ENCODE measurements at places on chromosomes 7 and 10. TPM values are rescaled to one million over a fixed set of nuclear protein-coding genes. Genes with fewer than 3 reads are reported as not detected.

DNA sequence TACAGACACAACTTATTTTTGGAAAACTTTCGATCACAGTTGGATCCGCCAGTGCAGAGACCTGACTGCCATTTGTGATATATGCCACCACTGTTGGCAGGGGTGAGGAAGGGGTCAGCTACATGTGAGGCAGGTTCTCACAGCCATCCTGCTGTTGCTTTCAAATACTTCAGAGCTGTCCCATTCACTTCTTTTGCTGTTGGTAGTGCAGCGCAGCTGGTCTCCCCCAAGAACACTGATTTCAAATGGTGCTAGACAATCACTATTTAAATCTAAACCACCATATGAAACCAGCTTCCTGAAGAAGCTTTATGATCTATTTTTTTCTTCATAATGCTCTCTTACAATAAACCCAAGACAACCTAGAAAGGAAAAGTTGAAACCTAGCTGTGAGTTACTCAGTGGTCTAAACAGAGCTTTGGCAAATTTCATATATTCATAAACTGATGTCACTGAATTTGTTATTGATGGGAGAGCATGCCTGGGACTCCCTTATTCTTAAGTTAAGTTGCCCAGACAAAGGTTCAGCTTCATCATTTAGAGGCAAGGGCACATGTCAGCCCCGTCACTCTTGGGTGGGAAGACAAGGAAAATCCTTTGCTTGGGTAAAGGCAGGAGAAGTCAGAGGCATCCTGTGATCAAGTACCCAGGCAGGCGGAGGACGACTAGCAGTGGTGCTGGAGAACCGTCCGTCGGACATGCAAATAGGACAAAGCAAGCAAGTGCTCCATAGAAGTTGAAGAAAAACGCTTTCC is 143.4 kb upstream of the KLF14 start:
- no peak for DNase-seq
- H3K36me3 ChIP-seq: no peaks in the 10 kb centered on the region
- no peaks in the 10 kb centered on the region for H3K27me3 ChIP-seq
- H3K4me3 ChIP-seq: no peak overlapping the region
- no peaks in the 10 kb centered on the region for H3K4me1 ChIP-seq

GRCh38 chr7:27942711-27943110 is 202.7 kb downstream of the TAX1BP1 start:
- no peaks in the 10 kb centered on the region for H3K4me1 ChIP-seq
- H3K4me3 ChIP-seq: no peak overlapping the region
- no peaks in the 10 kb centered on the region for H3K27me3 ChIP-seq
- H3K27ac ChIP-seq: no peak overlapping the region

DNA sequence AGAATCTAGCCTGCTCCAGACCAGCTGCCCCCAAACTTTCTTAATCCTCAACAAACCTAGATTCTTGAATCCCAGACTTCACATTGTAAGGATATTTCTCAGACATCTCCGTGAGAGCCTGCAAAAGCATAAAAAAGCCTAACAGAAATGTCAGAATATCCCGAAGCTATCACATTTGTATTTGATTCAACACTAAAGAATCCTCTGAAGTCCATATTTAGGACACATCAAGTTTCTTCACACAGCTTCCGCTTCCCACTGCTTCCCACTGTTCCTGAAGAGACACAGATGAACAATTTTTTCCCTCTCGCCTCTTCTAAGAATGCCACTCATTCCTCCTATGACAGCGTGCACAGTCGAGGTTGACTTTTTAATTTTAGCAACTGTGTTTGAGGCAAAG is 396.2 kb upstream of the IGFBP3 start:
- H3K36me3 ChIP-seq: no peaks in the 10 kb centered on the region
- H3K4me3 ChIP-seq: no peak overlapping the region
- H3K27ac ChIP-seq: no peak overlapping the region

DNA sequence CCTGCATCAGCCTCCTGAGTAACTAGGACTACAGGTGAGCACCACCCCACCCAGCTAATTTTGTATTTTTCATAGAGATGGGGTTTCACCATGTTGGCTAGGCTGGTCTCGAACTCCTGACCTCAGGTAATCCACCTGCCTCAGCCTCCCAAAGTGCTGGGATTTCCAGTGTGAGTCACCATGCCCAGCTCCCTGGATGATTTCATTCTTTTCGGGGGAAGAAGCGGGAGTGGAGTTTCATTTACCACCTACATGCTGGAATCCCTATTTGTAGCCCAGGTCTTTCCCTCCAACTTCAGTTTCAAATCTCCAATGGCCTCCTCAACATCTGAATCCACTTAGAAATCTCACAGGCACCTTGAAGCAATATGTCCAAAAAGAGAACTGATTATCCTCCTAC is 2.9 kb upstream of the BTRC start:
- H3K27me3 ChIP-seq: peaks cover 7% of the 10 kb centered on the region
- H3K36me3 ChIP-seq: no peaks in the 10 kb centered on the region
- H3K4me1 ChIP-seq: peaks cover 12% of the 10 kb centered on the region
- no peak overlapping the region for H3K4me3 ChIP-seq
- H3K27ac ChIP-seq: no peak overlapping the region

- DNase-seq: no peak
- H3K4me3 ChIP-seq: no peak overlapping the region
- peaks cover 3% of the 10 kb centered on the region for H3K4me1 ChIP-seq
- H3K27ac ChIP-seq: no peak overlapping the region
Measured at GRCh38 chr7:42123716-42124115, 113.3 kb downstream of the GLI3 start.

GRCh38 chr7:105304040-105304895 is 84.5 kb downstream of the SRPK2 start:
- H3K4me1 ChIP-seq: no peaks in the 10 kb centered on the region
- no peak overlapping the region for H3K4me3 ChIP-seq
- H3K36me3 ChIP-seq: no peaks in the 10 kb centered on the region
- DNase-seq: no peak
- H3K27me3 ChIP-seq: no peaks in the 10 kb centered on the region

GRCh38 chr10:71294091-71294561 is 24.9 kb upstream of the SLC29A3 start:
- DNase-seq: no peak
- H3K36me3 ChIP-seq: no peaks in the 10 kb centered on the region
- peaks cover 8% of the 10 kb centered on the region for H3K4me1 ChIP-seq
- no peak overlapping the region for H3K4me3 ChIP-seq

- DNase-seq: no peak
- H3K27me3 ChIP-seq: no peaks in the 10 kb centered on the region
- H3K27ac ChIP-seq: peak overlapping the region; percentile 3
- no peaks in the 10 kb centered on the region for H3K4me1 ChIP-seq
- no peak overlapping the region for H3K4me3 ChIP-seq
Measured at GRCh38 chr7:135673360-135673706, 11.0 kb downstream of the STMP1 start.

DNA sequence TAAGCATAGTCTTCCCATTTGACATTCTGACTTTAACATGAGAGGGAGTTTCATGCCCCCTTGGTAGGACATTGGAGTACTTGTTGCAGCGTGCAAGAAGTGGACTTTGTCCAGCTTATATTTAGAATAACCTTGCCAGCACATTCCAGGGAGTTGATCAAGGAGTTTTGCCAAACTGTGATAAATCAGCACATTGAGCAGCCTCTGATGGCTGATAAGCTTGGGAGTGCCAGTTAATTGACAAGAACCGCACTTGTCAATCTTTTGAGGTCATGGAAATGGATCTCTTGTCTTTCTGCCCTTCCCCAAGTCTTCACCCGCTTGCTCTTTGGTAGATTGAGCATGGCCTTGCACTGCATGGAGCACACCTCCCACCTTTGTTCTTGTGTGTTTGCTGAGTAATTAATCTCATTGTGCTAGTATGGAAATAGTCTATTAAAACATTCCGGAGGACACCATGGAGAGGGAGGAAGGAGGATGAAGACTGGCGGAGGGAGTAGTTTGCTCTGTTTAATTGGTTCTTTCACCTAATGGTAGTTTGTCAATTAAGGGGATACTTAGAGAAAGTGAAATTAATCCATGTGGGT is 668.5 kb upstream of the GALNT17 start:
- no peaks in the 10 kb centered on the region for H3K36me3 ChIP-seq
- peaks cover 27% of the 10 kb centered on the region for H3K4me1 ChIP-seq
- no peaks in the 10 kb centered on the region for H3K27me3 ChIP-seq
- peak; percentile 15 for DNase-seq

DNA sequence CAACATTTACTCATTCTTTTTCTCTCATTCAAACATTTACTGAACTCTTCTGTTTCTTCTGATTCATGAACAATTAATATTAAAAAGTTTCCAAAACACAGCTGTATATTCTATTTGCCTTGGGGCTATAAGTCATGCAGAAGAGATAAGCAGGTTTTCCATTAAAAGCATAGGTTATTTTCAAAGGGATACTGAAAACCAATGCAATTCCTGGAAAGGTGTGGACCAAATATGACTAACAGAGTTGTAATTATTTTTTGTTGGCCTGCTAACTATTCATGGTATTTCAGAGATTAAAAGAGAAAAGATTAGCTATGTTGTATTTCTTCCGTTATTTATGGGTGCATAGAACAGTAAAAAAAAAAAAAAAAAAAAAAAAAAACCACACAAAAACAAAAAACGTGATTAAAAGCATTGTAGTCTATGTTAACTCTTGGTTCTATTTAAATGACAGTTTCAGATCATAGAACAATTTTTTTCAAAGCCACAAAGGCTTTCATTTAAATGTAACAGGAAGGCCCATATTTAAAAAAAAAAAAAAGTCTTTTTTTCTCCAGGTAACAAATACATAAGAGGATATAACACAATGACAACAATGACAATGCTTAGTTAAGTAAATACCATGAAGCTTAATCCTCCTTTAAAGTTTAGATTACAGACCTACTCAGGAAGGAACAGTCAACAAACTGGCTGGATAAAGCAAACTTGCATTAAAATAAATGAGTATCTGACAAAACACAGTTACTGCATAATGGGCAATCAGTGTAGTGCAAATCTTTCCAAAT is 1042.9 kb downstream of the GATA3 start:
- H3K4me3 ChIP-seq: no peak overlapping the region
- H3K4me1 ChIP-seq: no peaks in the 10 kb centered on the region
- H3K36me3 ChIP-seq: no peaks in the 10 kb centered on the region
- no peaks in the 10 kb centered on the region for H3K27me3 ChIP-seq

DNA sequence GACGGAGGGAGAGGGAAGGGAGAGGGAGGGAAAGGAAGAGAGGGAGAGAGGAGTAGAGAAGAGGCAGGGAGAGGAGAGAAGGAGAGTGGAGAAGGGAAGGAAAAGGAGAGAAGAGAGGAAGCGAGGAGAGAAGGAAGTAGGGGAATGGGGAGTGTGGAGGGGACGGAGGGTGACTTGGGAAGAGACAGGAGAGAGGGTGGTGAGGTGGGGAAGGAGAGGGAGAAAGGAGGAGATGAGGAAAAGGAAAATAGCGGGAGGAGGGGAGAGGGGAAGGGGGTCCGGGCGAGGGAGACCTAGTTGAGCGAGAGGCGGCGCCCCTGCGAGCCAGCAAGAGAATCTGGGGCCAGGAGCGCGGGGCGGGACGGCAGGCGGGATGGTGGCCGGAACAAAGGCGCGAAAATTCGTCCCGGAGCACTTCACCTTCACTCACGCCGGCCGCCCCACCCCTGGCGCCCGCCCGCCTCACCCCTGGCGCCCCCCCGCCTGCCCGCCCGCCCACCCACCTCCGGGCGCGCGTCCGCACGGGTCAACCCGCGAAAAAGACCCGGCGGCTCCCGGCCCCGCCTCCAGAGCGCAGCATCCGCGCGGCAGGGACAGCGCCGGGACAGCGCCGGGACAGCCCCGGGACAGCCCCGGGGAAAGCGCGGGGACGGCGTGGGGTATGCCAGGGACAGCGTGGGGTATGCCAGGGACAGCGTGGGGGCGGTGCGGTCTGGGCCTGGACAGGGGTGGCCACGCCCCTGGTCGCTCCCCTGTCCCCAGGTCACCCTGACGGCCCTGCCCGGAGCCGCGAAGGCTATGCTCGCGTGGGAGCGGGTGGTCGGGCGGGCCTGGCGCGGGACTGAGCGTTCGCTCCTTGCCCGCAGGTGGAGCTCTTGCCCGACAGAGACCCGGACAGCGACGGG is 4.2 kb downstream of the VSTM2A start:
- no peak overlapping the region for H3K4me3 ChIP-seq
- no peaks in the 10 kb centered on the region for H3K36me3 ChIP-seq
- DNase-seq: peak; percentile 48
- H3K27ac ChIP-seq: no peak overlapping the region

DNA sequence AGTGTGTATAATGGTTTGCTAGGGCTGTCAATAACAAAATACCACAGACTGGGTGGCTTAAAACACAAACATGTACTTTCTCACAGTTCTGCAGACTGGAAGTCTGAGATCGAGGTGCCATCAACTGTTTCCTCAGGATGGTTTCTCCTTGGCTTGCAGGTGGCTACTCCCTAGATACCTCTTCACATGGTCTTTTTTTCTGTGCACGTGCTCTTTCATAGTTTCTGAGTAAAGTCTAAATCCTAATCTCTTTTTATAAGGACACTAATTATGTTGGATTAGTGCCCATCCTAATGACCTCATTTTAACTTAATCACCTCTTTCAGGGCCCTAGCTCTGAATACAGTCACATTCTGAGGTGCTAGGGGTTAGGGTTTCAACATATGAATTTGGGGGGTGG is 65.9 kb downstream of the AMPH start:
- H3K4me1 ChIP-seq: no peaks in the 10 kb centered on the region
- H3K27ac ChIP-seq: no peak overlapping the region
- H3K36me3 ChIP-seq: no peaks in the 10 kb centered on the region

GRCh38 chr10:49161411-49161997 is 26.7 kb downstream of the TMEM273 start:
- H3K36me3 ChIP-seq: no peaks in the 10 kb centered on the region
- no peaks in the 10 kb centered on the region for H3K4me1 ChIP-seq
- H3K4me3 ChIP-seq: no peak overlapping the region

- H3K27ac ChIP-seq: no peak overlapping the region
- H3K36me3 ChIP-seq: no peaks in the 10 kb centered on the region
- no peak overlapping the region for H3K4me3 ChIP-seq
- H3K4me1 ChIP-seq: no peaks in the 10 kb centered on the region
- H3K27me3 ChIP-seq: no peaks in the 10 kb centered on the region
- no peak for DNase-seq
Measured at GRCh38 chr7:116547347-116547746, 22.5 kb downstream of the CAV1 start.

DNA sequence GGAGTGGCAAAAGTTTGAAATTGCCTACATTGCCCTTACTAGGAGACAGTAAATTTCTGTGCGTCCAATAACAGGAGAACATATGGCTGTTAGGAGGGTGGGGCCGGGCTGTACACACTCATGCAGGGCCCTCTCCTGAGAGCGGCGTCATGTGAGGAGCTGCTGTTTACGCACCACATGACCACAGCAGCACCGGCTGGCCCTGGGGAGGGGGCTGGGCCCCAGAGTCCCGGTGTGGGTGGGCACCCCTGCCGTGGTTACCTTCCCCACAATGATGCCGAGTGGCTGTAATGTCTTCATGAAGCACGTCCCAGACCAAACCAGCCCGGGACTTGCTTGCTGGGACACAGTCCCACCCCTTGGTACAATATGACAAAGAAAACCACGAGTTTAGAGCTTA is 308.7 kb downstream of the DNAJB6 start:
- DNase-seq: no peak
- H3K4me1 ChIP-seq: no peaks in the 10 kb centered on the region
- H3K27me3 ChIP-seq: no peaks in the 10 kb centered on the region
- H3K4me3 ChIP-seq: no peak overlapping the region

JCAD gene
- polyA plus RNA-seq: 7.0 TPM

PDE6C gene
- polyA plus RNA-seq: 0.15 TPM

FLNC gene
- 40.4 TPM for polyA plus RNA-seq

ACSL5 gene
- 22.2 TPM for polyA plus RNA-seq

ANK3 gene
- polyA plus RNA-seq: 26.2 TPM

GBF1 gene
- polyA plus RNA-seq: 43.1 TPM

ASZ1 gene
- 0.10 TPM for polyA plus RNA-seq

ZFYVE27 gene
- 31.9 TPM for polyA plus RNA-seq

MSMB gene
- 11.0 TPM for polyA plus RNA-seq
